Activated T-helper 1 cell treated with anti-CD3 and anti-CD28 coated beads, Interleukin-12 subunit alpha, Interleukin-12 subunit beta, Interleukin-2, Interleukin-4 antibody, amounts not matched to agents 30 ng/mL and 10 ng/mL and 1 ng/mL, durations not matched to agents 14 hours and 24 hours and 36 hours (primary cell): ENCODE measurements at places on chromosomes 5 and 9.
A peak's percentile ranks its signal among the peaks of the same experiment; 100 is the strongest.

DNA sequence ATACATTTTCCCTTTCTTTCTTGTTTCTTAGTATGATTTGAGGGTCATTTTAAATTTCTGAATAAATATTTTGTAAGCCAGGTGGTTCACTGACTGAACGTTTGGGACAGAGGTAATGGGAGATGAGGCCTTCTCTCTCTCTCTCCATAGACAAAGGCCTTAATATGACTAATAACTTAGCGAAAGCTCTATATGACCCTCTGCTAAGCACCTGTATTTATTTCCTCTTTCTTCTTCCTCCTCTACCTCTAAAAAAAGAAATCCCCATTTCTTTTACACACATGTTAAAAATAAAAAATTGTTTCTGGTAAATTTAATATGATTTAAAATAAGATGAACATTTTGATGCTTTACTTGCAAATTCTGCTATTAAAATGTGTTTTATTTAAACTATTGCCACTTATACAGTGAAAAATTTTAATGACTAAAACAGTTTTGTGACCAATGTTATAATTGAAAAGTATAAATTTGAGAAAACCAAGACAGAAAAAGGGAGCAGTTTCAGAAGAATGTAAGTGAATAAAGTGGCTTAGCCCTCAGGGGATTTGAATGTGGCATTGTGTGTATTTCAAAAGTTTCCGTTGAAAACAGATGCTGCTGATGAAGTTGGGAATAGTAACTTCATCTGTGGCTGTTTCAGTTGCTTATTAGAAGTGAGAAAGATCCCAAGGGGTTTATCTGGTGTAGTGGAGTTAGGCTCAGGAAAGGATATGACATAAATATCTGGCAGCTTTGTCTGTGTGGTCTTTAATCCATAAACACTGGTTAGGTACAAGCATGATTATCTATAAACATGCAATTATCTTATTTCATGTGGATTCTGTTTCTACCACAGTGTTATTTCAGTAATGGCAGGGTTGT lies 128.6 kb upstream of the GRHPR start:
- DNase-seq = no peak

DNA sequence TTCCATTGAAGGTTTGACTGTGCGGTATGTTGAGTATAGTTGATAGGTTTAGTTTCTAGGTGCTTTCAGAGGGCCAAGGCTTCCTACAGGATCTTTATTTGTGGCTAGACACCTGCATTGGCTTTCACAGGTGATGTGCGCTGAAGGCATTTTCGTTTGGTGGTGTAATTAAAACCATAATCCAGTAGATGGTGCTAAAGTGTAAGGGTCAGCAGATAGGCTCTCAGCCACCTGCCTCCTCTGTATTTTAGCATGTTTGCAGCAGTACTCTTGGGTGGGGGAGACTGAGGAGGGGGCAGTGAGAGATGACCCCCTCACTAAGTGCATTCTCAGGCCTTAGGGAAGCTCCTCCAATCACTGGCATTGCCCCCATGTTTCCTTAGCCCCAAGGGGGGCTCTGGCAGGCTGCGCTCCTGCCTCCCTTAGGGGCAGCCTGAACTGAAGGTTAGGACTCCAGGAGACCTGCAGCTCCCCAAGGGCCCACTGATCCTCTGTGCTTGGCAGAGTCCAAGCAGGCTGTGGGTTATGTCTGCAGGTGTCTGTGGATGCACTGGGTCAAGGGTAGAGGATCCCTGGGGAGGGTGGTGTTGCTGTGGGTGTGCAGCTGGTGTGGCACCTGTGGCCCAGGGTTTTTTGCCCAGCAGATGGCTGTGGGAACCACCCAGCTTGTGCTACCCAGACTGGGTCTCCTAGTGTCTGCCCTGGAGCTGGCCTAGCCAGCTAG lies 23.4 kb downstream of the CDK20 start:
- DNase-seq = no peak

DNA sequence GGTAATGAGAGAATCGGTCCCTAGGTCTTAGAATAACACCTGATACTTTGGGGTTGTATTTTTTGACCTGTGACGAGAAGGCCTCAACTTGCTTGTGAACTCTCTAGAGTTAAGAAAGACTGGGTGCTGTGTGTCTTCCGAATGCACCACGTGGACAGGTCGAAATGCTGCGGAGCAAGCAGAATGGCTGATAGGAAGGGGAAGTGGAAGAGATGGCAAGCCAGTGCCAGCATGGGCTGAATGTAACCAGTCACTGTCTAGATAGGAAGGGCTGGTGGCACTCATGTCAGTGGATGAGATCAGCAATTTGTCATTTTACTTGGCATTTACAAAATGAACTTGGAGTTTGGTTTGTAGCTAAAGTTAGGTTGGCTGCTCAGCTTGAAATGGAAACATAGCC lies 5.6 kb downstream of the OTULINL start:
- DNase-seq = no peak

DNA sequence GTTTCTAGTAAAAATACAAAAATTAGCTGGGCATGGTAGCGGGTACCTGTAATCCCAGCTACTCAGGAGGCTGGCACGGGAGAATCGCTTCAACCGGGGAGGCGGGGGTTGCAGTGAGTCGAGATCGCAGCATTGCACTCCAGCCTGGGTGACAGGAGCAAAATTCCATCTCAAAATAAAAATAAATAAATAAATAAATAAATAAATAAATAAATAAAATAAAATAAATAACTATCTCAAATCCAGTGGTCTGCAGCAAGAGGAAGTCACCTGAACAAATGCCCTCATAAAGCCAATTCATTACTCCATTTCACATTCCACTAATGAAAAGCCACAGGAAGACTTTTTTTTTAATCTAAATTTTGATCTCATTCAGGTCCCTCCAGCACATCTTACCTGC lies 114.2 kb downstream of the EFNA5 start:
- DNase-seq = no peak

DNA sequence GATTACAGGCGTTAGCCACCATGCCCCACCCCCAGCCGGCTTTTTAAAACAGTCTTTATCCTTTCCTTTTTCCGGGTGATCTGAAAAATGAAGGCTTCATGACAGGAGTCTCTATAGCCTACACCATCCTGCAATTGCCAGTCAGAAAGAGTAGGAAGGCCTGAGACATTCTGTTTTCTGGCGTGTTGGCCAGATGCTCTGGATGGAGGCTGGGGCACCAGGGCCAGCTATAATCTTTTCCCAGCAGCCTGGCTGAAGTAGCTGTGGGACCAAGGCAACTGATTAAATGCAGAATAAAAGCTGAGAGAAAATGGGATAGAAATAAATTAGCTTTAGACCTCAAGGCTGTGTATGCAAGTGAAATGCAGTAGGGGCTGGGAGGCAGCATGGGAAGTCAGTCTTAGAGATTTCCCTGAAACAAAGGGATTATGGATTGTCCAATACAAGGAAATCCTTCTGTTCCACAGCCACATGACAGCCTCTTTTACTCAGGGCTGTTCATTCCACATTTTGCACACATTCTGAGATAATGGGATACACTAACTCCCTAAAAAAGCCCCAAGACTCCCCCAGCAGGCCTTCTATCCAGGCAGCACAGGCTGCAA lies 116.0 kb upstream of the LRRTM2 start:
- no peak for DNase-seq

GRCh38 chr9:36082931-36083330 lies 46.2 kb downstream of the RECK start:
- no peak for DNase-seq

DNA sequence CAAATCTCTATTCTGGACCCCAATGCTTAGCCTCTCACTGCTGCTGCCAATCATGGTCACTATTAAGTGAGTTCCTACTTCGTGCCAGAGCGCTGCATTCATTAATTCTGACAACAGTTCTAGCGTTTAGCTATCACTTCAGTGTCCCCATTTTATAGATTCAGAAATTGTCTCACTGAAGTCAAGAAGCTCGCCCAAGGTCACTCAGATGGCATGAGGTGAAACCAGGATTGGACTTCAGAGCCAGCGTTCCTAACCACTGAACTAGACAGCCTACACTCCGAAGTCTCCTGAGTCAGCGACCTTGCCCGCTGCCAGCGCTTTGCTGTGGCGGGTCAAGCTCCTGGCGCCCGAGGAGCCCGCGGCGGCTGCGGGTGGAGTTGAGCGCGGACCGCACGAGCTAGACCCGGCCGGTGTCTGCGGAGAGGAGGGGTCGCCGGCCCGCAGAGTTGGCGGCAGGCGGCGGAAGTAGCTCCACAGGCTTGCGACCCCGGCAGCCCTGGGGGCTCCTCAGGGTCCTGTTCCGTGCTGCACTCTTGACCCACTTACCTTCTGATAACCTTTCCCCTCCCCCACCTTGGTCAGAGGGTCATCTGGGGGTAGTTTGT lies 2.1 kb upstream of the GABRB2 start:
- DNase-seq = no peak

- DNase-seq = no peak
Measured at GRCh38 chr5:163580516-163580915, 75.1 kb downstream of the MAT2B start.

- no peak for DNase-seq
Measured at GRCh38 chr9:115117999-115118878, at the start of gene TNC. Gene TNC, minus strand, starts transcription at chr9:115118157. Its CDS starts 27,139 bp downstream, at chr9:115091018.

DNA sequence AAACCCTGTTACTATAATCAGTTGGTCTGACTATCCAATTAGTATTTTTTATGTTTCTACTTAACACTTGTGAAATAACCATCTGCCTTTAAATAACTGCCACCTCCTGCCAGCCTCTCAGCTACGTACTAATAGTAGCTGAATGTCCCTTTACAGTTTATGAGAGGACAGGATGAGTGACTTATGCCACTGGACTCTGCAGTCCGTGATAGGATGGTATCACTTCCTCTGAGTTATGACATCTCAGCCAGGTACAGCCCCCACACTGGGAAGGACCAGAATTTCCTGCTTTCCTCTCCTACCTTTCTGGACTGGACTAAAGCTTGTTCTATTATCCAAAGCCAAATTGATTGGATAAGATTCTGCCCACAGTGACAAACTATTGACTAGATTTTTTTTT lies 102.9 kb downstream of the ZFAND5 start:
- DNase-seq = no peak

DNA sequence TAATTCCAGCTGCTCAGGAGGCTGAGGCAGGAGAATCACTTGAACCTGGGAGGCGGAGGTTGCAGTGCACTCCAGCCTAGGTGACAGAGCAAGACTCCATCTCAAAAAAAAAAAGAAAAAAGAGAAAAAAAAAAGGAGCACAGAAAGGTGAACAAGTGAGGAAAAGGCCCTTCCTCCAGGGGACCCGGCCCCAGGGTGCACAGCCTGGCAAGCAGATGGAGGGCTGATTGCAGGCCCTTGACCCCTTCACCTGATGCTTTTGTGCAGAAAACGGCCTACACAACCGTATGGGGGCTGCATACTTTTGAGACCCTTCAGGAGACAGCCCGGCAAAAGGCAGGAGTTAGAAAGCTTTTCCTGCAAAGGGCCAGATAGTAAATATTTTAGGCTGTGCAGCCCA lies 33.9 kb downstream of the HRH2 start:
- no peak for DNase-seq

GRCh38 chr5:16881251-16881650 lies 54.8 kb downstream of the MYO10 start:
- DNase-seq = no peak

GRCh38 chr5:60700416-60700757 lies 421 bp upstream of the DEPDC1B start:
- no peak for DNase-seq

- no peak for DNase-seq
Measured at GRCh38 chr5:16497546-16497945, 31.9 kb upstream of the ZNF622 start.

GRCh38 chr5:5309645-5310044 lies 112.8 kb upstream of the ICE1 start:
- DNase-seq = no peak

GRCh38 chr9:3268223-3268622 lies 257.6 kb downstream of the RFX3 start:
- no peak for DNase-seq

DNA sequence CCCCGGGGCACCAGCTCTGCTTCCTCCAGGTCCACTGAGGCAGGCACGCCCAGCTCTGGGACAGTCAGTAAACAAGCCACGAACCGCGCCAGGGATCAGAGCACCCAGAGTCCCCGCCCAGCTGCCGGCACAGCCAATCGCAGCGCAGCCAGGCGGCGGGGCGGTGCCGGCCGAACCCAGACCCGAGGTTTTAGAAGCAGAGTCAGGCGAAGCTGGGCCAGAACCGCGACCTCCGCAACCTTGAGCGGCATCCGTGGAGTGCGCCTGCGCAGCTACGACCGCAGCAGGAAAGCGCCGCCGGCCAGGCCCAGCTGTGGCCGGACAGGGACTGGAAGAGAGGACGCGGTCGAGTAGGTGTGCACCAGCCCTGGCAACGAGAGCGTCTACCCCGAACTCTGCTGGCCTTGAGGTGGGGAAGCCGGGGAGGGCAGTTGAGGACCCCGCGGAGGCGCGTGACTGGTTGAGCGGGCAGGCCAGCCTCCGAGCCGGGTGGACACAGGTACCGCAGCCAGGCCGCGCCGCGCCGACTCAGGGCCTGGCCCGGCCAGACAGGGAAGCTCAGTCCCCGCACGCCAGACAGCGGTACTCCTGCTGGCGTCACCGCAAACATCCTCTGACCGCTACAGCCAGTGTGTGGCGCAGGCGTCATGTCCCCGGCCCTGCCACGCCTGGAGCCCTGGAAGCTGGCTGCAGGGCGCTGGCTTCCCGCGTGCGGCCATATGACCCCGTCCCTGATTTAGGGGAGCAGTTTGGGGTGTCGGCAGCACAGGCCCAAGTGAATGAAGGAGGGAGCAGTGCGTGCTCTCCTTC lies at the start of gene CTSL:
Gene CTSL, plus strand, starts transcription at position 220 of the 810 bp plus-strand sequence. CDS start 1,485 bp downstream, outside the sequence.
- peak; percentile 13 for DNase-seq

DNA sequence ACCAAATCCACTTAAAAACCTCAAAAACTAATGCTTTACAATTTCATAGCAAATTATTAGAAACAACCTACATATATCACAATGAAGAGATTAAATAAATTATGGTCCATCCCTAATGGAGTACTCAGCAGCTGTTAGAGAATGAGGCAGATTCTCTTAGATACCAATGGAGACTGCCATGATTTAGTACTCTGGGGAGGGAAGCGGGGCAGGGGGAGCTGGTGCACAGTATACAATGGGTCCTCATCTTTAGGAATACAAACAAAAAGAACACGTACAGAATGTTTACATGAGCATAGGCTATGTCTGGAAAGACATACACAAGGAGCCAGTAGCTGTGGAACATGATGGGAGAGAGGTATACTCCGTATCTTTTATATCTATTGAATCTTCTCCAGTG lies 2.0 kb downstream of the LIFR start:
- DNase-seq = no peak

- no peak for DNase-seq
Measured at GRCh38 chr5:172911976-172912375, 47.2 kb upstream of the RPL26L1 start.
